ENCODE measurements at places on chromosomes 6 and 20.

- no peak for DNase-seq
Measured at GRCh38 chr20:40966103-40966502, 62.5 kb upstream of the TOP1 start.

GRCh38 chr20:50428097-50428828 lies 81.9 kb upstream of the PTPN1 start:
- no peak for DNase-seq

GRCh38 chr6:124197148-124197547 lies 393.5 kb downstream of the NKAIN2 start:
- DNase-seq: no peak

DNA sequence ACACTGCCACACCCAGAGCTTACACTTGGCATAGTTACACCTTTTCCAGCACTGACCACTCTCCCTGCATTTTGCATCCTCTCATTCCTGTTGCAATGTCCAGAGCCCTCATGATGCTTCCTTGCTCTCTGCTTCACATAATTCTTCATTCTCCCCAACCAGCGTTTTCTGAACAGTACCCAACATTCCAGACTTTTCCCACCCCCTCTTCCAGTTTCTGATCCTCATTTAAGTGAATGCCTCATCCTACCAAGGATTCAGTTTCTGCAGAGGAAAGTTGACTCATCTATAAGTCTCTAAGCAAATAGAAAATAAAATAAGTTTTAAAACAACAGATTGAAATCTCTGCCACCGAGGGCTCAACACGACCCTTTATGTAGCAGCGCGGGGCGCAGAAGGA lies 321.3 kb upstream of the TCF21 start:
- no peak for DNase-seq

GRCh38 chr20:24465730-24466129 lies 3.7 kb upstream of the SYNDIG1 start:
- DNase-seq: no peak

GRCh38 chr6:51028276-51028675 lies 209.6 kb downstream of the TFAP2B start:
- no peak for DNase-seq

DNA sequence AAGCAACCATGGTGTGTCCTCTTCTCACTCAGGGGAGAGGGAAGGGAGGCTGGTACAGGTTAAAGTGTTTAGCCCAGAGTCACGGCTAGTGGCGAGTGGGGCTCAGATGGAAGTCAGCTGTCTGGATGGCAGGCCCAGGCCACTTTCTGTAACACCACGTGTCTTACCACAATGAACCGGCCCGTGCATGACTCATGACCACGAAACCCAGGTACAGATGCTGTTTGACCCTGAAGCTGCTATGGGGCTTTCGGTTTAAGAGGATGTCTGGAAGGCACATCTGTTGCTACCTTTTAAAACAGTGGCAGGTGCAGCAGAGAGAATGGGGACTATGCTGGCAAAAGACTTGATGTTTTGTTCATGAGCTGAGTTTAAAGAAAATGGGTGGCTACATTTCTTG lies 36.5 kb upstream of the MPC1 start:
- DNase-seq: no peak

DNA sequence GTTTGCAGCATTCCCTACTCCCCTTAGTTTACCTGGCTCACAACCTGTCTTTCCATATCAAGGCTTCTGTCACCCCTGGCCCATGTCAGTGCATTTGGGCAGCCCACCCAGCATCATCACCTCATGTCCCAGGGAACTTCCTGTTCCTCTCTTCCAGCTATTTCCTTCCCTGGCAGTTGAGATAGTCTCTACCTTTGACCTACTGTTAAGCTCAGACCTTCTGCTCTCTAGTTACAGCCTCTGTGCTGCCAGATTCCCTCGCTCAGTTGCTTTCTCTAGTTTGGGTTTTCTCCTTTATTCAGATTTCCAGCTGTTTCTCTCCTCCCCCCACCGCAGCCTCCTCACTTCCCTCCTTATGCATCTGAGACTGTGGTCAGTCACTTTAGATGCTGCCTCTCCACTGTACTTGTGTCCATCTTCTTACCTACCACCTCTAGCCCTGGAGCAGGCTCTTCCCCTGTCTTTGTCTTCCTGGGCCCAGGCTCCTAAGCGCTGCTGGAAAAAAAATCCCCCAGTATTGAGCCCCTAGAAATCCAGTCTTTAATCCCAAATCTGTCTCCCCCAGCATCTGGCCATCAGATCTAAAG lies 16.3 kb downstream of the PTPN1 start:
- DNase-seq: no peak

GRCh38 chr20:16917636-16918035 lies 169.5 kb downstream of the OTOR start:
- DNase-seq: no peak

DNA sequence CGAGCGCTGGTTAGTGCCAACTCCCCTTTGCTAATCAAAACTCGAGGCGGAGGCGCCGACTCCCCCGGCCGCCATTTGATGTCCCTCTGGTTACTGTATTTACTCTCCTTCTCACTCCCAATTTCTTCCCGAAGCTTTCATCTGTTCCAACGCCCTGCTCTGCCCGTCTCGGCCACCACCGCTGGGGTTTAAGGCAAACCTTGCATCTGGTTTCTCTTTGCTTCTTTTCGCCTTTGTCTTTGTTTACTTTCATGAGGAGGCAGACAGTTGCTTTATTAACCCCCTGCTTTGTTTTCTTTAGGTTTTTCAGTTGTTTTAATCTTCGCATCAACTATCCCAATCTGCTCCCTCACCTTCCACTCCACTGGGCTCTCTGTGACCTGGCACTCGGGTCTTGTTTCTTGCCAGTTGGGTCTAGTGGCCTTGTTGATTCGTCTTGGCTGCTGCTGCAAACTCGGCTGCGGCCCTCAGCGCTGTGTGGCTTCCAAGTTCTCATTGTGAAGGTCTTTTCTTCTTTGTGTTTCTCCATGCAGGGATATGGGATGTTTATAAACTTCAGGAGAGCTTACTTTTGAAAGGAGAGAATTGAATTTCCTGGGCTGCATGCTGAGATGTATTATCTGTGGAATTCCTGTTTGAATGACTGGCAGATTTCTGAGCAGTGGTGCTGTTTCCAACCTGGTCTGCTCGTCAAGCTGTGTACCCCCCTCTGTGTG lies 155.1 kb downstream of the CDC5L start:
- no peak for DNase-seq

DNA sequence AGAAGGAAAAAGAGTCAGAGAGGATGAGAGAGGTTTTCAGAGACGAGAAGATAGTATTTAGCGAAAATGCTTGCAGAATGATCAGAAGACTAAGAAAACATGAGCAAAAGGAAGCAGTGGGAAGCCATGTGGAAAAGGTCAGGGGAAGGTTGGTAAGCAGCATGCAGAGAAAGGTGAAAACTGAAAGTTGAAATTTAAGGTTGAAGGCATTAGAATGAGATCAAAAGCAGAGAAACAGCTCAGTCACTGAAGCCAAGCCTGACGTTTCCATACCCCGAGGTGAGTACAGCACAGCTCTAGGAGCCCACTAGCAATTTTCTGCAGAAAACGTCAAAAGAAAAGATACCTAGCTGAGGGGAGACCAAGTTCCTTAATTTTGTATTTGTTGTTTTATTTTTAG lies 19.1 kb upstream of the TFB1M start:
- no peak for DNase-seq

DNA sequence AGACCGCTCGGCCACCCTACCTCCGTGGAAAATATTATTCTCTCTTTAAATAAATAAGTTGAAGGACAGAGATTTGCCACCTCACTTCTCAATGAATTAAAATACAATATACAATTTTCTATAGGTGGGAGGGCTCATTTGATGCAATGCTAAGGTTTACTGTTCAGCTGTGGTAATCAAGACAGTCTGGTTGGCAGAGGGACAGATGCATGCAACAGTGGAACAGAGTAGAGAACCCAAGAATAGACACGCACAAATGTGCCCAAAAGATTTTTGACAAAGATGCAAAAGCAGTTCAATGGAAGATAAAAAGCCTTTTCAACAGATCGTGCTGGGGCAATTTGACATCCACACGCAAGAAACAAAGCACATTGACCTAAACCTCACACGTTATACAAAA lies 145.2 kb downstream of the CEBPB start:
- no peak for DNase-seq

DNA sequence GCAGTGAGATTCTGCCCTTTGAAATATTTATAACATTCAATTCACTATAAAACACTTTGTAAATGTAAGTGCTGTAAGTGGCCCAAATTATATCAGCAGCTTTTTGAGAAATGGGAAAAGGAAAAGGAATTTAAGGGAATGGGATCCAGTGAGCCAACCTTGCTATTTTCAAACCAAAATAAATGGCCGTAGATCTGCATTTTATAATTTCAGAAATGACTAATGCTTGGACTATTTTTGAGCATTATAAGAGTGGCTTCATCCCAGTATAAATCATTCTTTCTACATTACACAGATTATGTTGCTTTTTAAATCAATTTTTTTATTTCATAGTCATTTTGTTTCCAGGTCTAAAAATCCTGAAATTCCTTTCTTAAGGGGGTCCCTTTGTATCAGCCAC lies 49.2 kb downstream of the ANKRD6 start:
- no peak for DNase-seq

GRCh38 chr6:168021581-168021980 lies 24.1 kb downstream of the KIF25 start:
- DNase-seq: no peak

GRCh38 chr6:135994857-135995544 lies 143.5 kb downstream of the PDE7B start:
- DNase-seq: no peak

GRCh38 chr6:56024931-56025330 lies 149.5 kb upstream of the BMP5 start:
- DNase-seq: no peak

GRCh38 chr6:75128878-75129570 lies 76.8 kb downstream of the COL12A1 start:
- no peak for DNase-seq

DNA sequence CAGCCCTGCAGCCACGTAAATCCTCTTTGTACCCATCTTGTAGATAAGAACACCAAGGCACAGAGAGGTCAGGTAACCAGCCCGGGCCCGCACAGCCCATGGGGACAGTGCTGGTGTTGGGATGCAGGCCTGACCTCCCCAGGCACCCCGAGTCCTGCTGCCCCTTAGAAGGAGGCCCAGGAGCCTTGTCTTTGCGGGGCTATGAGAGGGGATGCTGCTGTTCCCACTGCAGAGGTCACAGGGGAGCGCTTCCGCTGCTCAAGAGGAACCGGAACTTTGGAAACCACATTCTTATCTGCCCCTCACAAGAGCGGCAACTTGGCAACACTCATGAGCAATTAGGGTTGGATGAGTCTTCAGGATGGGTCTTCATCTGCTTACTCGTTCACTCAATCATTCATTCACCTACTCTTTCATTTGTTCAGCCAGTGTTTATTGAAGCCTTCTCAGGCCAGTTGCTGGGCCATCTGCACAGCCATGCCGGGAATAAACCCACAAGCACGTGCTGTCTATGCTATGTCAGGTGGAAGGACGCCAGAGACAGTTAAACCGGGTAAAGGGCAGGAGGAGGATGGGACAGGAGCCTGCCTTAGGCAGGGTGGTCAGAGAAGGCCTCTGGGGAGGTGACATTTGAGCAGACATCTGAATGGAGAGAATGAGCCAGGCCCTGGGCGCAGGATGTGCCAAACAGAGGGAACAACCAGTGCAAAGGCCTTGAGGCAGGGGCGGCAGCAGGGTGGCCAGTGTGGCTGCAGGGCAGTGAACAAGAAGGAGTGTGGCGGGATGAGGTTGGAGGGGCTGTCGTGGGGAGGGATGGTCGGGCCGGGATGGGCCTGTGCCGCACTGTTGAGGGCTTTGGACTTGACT lies 60.8 kb downstream of the RBM38 start:
- no peak for DNase-seq

DNA sequence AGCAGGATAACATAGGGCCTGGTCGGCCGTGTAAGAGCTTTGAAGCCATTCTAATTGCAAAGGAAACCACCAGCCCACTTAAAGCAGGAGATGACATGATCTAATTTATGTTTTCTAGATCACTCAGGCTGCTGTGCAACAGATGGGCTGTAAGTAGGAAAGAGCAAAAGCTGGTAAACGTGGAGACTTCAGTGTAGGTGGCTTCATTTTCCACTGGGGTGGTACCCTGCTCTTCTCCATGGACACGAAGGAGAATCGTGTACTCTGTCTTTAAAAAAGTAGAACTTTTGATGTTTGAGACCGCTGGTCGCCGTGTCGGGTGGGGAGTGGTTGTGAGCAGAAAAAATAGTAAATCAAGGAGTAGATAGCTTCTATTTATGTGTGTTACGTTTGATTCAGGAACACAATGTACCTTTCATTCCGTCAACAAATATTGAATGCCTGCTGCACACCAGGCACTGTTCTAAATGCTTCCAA lies 6.4 kb downstream of the CASS4 start:
- no peak for DNase-seq

DNA sequence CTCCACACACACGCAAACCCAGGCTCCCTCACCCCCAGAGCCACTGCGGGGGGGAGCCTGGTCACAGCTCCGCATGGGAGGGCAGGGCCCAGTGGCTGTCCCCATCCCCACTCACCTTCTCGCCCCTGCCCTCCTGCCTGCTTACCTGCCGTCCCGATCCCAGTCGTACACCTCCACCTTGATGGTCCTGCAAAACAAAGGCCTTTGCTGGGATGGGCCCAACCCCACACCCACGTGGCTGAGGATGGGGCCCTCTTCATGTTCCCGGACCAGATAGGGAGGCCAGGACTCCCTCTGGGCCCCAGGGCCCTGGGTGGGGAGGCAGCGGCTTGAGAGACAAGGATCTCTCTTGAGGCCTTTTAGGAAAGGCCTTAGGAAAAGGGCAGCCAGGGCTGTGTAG lies 67.6 kb downstream of the RAB44 start:
- DNase-seq: no peak

GRCh38 chr6:89145091-89145955 lies 532 bp upstream of the PM20D2 start:
- DNase-seq: no peak

DNA sequence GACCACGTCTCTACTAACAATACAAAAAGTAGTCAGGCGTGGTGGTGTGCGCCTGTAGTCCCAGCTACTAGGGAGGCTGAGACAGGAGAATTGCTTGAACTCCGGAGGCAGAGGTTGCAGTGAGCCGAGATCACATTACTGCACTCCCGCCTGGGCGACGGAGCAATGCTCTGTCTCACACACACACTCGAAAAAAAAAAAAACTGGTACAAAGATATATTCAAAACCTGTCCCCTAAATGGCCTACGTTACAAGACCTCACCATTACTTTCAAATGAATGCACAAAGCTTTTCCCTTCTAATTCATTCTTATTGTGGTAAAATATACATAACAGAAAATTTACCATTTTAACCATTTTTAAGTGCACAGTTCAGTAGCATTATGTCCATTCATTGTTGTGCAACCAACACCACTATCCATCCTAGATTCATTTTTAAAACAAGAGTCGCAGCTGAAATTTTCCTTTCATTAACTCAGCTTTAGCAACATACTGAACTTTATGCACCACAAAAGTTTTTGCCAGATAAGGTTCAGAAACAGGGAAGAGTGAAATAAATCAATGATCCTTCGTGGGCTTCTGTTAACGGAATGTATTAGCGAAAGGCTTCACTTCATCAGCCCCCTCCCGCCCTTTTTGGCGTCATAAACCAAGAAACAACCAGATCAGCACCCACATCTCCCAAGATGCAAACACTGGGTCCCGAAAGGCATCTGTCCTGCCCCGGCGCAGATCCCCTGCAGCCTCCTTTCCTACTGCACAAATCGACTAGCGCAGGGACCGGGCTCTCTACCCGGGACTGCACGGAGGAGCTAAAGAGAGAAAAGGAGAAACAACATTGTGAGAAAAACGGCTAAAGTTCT lies 825 bp upstream of the FAM135A start:
- DNase-seq: no peak

Data from NCI-H2107 (cell line).